Left renal pelvis (tissue), 4 donors: ENCODE measurements at places on chromosomes 7 and 10. TPM values are rescaled to one million over a fixed set of nuclear protein-coding genes. Genes with fewer than 3 reads are reported as not detected.

OR2AE1 gene
- polyA plus RNA-seq = not detected

ABCB4 gene
- 2.1 TPM for polyA plus RNA-seq

GNAT3 gene
- not detected for polyA plus RNA-seq

PRKAR2B gene
- polyA plus RNA-seq = 50.9 TPM

PAOX gene
- 4.3 TPM for polyA plus RNA-seq

CUTC gene
- 25.2 TPM for polyA plus RNA-seq

CDHR1 gene
- 0.14 TPM for polyA plus RNA-seq

LRRD1 gene
- 0.40 TPM for polyA plus RNA-seq

TET1 gene
- 15.1 TPM for polyA plus RNA-seq
